ENCODE measurements at places on chromosomes 5 and 9.

DNA sequence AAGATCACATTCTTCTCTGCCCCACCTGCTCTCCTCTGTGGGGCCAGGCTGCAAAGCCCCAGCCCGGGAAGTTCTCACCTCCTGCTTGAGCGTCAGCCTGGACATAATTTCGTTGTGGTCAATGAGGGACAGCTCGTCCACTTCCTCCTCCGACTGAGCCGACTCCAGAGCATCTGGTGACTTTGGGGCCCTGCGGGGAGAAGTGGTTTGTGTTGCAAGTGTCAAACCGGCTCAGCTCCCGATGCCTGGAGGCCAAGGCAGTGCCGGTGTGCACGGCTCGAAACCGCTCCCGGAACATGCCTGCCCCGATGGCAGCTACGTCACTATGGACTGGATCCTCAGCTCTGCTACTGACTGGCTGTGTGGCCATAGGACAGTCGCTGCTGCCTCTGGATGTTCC is 52.8 kb downstream of the PRRT1B start:
- DNase-seq = no peak

- DNase-seq = no peak
These were observed 54.4 kb upstream of the CTSL start for GRCh38 chr9:87671478-87671877.

- no peak for DNase-seq
These were observed 27.6 kb downstream of the ZNF462 start for GRCh38 chr9:106890608-106891007.

DNA sequence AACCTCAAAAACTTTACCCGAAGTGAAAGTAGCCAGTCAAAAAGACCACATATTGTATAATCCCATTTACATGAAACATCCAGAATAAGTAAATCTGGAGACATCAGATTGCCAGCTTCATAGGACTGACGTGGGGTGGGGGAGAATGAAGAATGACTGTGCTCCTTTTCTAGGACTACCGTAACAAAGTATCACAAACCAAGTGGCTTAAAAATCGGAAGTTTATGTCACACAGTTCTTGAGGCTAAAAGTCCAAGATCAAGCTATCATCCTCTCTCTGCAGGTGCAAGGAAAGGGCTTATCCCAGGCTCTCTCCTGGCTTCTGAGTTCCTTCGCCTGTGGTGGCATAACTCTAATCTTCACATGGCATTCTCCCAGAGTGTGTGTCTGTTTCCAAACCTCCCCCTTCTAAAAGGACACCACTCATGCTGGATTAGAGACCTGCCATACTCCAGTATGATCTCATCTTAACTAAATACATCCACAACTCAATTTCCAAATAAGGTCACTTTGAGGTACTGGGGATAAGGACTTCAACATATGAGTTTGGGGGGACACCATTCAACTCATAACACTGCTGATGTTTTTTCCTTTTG is 25.5 kb downstream of the ADAM19 start:
- no peak for DNase-seq

- peak; percentile 38 for DNase-seq
These were observed 7.0 kb downstream of the NOTCH1 start for GRCh38 chr9:136538599-136539426.

DNA sequence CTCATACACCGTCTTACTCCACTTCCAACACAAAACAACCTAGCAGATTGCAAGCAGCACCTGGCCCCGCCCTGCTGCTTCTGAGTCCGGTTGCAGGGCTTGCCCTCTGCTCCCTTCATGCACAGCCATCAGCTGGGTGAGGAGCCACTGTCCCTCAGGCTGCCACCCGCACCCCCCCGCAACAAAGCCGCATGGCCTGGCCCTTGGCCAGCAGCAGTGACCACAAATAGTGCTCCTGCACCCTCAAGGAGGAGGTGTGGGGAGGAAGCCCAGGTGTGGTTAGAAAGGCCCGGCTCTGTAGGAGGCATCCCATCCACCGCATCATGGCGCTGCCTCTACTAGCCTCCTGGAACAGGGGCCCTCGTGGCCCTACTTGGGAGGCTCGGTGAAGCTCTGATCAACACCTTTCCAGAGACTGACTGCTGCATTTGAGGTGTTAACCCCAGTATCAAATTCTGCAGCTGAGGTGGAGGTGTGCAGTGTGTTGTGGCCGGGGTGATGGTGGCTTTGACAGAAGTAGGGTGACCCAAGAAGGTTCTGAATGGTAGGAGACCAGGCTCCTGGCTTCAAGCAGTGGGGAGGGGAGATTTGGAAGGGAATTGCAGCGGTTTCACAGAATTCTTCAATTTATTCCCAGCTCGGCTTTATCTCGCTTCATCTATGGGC is 52.7 kb downstream of the WNK2 start:
- DNase-seq = no peak

DNA sequence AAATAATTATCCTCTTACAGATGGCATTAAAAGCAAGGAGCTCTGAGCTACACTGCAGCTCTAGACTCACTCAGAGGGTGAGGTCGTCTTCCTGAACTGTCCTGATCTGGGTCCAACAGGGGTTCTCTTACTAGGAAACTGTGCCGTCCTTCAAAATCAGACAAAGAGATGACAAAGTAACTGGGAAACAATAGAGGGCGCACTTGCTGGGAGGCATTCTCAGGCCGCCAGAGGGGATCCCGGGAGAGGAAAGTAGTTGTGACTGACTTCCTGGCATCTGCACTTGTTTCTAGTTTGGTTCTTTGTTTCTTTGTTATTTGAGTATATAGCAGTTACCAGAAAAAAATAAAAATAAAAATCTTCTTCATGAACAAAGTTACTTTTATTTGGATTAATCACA is 142.9 kb upstream of the MSX2 start:
- DNase-seq = no peak

GRCh38 chr5:155529362-155529761 is 515.8 kb downstream of the KIF4B start:
- no peak for DNase-seq

DNA sequence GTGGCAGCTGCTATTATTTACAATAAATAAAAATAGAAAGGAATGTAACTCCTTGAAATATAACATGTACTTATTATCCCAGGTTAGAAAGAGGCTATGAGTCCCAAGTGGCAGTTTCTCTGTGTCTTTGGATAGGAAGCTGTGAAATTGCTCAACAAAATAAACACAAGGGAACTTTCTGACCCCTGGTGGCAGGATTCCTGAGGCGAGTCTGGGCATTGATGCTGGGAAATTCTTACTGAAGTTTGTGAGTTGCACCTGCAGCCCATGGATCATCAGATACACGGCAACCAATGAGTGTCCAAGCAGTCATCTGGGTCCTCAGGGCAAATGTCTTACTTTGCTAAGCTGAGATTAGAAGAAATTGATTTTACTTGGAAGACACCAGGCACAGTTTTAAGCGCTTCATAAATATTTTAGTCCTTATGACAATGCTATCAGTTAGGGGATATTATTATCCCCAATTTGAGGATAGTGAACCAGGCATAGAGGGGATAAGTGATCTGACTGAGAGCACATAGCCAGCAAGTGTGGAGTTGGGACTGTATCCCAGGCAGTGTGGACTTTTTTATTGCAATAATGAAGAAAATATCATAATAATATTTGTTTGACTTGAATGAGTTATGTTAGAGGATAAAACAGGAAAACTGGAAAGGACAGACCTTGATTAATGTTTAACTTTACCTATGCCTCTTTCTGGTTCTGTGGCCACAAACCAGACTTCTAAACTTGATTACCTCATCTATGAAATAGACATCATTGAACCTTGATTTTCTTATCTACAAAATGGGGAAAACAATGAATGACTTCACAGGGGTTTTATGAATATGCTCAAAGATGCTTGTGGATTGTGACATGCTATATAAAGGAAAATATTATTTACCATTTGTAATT is 265.5 kb upstream of the ADAMTSL1 start:
- no peak for DNase-seq

DNA sequence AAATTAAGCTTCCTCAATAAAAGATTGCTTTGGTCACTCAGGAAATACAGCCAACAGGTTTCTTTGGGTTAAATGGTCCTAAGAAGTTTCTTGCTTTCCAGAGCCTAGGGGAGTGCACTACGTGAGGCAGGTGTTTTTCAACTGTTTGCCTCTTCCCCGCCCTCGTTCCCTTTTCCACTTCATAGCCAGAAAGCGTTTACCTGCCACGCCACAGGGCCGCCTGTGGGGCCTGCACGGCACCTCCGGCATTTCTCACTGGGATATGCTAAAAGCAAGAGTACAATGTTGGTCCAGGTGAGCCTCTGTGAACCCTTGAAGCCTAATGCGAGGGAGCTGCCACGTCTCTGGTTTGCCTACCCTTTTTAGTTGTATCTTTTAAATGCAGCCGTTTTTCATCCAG is 167.6 kb upstream of the OTULINL start:
- no peak for DNase-seq

GRCh38 chr5:14071433-14071832 is 71.7 kb upstream of the TRIO start:
- DNase-seq = no peak

DNA sequence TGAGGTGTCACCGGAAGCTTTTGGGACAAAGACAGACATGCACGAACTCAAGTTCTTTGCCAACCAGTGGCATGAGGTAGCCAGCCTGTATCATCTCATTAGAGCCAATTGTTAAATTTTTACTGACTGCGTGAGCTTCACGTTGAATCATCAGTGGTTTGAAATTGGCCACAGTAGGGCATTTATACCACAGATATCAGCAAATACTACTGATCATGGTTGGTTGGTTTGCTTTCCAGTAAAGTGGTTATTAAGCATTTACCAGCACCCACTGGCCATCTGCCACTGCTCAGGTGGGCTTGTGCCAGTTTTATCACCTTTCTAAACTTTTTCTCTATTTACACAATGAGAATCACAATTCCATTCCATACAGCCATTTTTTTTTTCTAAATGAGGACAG is 28.4 kb upstream of the SHC3 start:
- no peak for DNase-seq

- DNase-seq = no peak
These were observed 5.4 kb downstream of the NACC2 start for GRCh38 chr9:136089697-136090045.

DNA sequence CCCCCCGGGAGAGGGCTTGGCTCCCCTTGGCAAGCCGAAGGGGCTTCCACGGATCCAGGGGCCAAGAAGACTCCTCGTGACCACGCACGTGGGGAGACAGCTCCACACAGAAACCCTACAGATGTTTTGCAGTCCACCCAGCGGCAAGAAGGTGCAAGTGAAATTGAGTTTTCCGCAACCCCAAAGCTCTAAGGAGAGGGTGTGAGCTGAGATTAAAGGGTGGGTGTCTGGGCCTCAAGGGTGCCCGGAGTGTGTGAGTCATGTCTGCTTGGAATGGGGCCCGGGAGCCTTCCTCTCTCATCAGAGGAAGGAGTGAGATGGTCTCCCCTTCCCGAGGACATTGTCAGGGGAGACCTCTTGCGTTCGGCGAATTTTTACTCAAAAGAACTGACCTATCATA is 79.1 kb downstream of the OLFM1 start:
- DNase-seq = no peak

Measured in effector memory CD4-positive, alpha-beta T cell (primary cell).